ENCODE measurements at places on chromosomes 4 and X.

GRCh38 chrX:105725228-105725627 lies 97.1 kb upstream of the NRK start:
- no peak for DNase-seq

DNA sequence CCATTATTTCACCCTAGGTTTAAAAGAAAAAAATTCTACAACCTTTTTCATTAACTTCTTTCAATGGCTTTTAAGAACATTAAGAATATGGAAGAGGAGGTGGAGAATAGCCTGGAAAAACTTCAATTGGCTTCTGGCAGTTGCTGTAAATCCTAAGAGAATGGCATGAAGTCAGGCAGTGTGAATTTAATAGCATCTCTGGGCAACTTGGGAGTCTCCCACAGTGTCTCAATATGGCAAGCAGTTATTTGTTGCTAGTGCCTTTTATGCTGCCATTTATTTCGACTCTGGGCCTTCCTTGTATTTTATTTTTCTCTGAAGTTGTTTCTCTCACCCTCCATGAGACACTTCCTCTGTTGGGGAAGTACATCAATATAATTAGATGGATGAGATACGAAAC lies 322.1 kb downstream of the CBLL2 start:
- no peak for DNase-seq

DNA sequence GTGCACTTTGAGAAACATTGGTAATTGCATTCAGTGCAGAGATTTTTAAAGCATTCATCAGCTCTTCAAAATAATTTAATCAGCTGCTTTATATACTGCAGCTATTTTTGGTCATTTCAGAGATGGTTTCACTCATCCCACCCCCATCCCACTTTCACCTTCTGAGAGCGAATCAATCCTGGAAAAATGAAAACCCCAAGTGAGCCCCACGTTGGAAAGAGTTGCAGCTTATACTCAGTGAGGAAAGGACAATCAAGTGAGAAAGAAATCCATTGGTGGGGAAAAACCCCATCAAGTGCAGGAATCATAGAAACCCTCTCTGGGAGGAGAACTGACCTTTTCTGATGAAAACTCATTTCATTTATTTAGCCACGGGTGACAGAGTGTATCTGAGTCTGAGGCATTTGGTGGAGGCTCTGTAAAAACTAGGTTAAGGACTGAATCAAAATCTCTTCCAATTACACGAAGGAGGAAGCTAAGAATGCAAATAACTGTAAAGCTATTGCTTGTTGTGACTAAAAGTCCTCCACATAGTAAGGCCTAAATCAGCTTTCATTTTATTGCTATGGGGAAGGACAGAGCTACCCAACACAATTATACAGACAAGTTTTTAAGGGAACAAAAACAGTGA lies 240.4 kb upstream of the PGRMC2 start:
- DNase-seq, result no peak

DNA sequence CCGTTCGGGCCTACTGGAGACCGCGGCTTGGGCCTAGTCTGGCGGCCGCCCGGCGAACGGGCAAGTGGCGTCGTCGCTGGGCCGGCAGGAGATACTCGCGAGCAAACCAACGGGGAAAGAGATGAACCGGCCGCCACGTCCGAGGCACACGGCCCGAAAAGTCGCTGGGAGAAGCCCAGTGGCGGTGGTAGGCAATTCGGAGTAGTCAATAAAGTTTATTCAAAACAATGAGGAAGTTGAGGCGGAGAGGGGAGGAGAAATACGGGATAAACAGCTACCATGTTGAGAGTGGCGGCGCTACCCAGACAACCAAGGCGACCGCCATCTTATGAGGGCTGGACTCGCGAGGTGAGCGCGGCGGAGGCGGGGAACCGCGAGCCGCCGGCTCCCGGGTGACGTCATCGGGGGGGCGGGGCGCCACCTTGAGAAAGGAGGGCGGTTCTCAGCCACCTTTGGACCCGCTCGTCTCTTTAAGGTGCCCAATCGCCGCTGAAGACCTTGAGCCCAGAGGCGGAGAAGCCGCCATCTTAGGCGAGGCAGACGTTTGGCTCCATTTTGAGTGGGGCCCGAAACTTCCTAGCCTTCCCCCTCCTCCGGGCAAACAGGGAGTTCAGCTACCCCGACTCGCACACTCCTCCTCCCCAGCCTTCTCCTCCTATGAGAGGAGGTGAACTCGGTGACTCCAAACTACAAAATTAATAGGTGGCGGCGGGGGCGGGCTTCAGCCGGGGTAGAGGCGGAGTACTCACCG lies at the start of gene PHF8:
PHF8 (minus strand) TSS at position 348 of the 751 bp plus-strand sequence. CDS start 1,745 bp downstream, outside the sequence.
- DNase-seq, result peak; percentile 94

DNA sequence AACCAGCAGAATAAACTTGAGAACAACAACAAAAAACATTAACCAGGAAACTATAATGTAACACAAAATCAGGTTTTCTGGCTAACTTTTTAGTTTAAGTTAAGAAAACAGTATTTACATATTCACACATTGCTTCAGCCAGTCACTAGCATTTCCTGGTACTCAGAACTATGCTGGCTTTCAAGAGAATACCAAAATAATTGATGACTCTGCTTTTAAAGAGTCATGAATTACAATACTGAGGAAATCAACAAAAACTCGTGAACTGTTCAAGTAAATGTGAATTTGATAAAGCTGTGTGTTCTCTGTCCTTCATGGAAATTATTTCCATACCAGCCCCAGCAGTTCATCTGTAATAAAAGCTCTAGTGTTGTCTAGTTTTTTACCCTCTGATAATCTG lies 27.4 kb downstream of the PRSS12 start:
- DNase-seq, result no peak

GRCh38 chr4:20773144-20773997 lies 73.1 kb downstream of the PACRGL start:
- peak; percentile 9 for DNase-seq

GRCh38 chr4:187814737-187815465 lies 180.7 kb upstream of the ZFP42 start:
- DNase-seq, result no peak

DNA sequence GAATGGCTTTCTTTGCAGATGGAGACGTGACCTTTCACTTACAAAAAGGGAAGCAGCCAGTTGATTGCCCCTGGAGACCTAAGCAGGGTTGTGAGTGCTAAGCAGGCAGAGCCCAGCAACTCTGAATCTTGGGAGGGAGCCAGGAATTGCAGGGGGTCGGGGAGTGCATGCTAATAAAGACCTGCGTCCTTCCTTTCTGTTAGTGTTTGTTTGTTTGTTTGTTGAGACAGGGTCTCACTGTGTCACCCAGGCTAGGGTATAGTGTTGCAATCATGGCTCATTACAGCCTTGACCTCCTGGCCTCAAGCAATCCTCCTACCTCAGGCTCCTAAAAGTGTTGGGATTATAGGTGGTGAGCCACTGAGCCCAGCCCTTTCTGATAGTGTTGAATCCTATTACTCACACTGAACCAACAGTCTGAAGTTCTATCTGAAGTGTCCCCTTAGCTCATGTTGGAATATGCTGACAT lies 137.4 kb downstream of the CEP135 start:
- no peak for DNase-seq

DNA sequence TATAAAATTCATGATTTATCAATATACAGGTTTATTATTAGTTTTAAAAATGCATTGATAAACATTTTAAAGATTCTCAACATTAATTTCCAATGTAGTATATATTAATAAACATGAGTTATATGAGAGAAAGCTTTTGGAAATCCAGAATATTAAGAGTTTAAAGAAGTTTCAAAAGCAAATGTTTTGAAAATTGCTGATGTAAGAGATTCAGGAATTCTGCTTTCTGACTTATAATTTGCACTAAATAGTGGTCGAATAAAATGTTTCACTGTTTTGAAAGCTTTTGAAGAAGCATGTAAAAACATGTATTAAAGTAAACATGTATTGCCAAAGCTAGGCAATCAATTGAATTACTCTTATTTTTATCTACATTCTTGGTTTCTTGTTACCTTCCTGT lies 151.2 kb upstream of the CXorf51B start:
- DNase-seq, result no peak

- no peak for DNase-seq
Measured at GRCh38 chrX:3757510-3758025, 44.1 kb upstream of the PRKX start.

GRCh38 chr4:93183576-93183975 lies 645.0 kb upstream of the ATOH1 start:
- DNase-seq, result no peak

GRCh38 chrX:100895365-100896075 lies 21.4 kb upstream of the NOX1 start:
- peak; percentile 16 for DNase-seq

- no peak for DNase-seq
Measured at GRCh38 chrX:12949205-12949926, 25.5 kb upstream of the TMSB4X start.

DNA sequence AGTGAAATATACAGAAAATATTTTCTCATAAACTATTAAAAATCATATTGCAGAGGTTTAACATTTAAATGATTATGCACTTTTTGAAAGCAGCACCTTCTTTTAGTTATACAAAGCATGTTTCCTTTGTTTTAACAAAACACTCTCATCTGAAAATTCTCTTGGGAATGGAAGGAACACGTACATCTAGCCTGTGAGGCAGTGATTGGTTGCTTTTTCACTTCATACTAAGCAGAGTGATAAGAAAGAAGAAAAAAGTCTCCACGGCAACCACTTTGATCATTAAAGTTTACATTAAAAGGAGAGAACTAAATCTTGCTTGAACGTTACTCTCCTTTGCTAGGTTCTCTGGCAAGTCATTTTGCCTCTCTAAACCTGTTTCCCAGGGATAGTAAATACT lies 41.7 kb upstream of the H2AZ1 start:
- DNase-seq, result no peak

DNA sequence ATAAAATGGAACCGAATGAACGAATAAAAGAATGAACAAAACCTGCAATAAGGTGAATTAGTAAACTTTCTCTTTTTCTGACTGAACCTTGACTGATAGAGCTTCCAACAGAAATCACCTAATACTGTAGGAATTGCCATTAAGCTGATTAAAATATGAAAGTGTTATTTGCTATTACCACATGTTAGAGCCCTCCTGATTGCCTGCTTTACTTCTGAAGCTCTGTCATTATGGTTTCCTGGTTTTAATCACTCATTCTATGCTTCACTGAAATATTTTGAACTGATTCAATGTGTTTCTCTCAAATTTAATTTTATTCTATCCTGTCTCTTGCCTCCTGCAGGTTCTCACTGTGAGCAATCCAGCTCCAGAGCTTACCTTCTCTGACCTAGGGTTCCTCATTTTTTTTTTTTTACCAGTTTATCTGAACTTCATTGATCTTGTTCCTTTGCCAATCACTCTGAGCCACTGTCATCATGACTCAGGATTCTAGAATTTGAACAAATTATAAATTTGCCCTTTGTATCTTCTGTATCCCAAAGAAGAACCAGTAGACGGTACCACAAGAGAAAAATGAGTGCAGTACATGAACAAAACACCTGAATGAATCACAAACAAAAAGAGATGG lies 48.1 kb upstream of the UGT2B15 start:
- DNase-seq, result no peak

GRCh38 chr4:80989921-80990544 lies 40.5 kb upstream of the BMP3 start:
- DNase-seq, result no peak

DNA sequence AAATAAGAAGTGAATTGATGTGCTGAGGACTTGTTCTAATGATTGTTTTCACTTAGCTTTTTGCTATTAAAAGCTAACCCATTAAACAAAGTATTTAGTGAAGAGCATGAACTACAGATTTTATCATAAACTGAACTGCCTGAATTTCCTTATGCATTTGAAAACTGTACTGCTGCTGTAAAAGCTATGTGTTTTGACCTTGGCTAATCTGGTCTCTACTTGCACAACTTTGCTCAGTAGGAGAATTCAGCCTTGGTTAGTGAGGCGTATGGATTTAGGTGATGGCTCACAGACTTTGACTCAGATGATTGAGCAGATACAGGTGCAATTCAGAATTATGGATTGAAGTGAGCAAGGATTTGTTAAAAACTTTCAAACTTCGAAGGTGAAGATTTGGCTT lies 38.7 kb upstream of the FAT1 start:
- no peak for DNase-seq

DNA sequence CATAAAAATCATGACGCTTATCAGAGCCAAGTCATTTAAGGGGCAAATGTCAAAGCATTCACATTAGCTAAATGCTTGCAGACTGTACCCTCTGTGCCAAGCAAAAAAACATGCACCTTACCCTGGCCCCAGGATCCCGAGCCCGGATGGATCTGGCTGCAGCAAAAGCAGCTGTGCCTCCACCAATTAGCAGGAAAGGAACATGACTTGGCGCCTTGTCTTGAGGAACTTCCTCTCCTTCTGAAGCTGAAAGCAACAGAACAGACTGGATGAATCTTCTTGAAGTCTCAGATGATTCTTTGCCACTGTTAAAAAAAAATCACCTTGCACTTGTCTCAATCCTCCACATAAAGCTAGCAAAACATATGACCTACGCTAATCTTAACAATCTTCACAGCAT lies 18.0 kb downstream of the AIFM1 start:
- no peak for DNase-seq

GRCh38 chr4:183747931-183748670 lies 89.0 kb downstream of the TRAPPC11 start:
- DNase-seq, result no peak

DNA sequence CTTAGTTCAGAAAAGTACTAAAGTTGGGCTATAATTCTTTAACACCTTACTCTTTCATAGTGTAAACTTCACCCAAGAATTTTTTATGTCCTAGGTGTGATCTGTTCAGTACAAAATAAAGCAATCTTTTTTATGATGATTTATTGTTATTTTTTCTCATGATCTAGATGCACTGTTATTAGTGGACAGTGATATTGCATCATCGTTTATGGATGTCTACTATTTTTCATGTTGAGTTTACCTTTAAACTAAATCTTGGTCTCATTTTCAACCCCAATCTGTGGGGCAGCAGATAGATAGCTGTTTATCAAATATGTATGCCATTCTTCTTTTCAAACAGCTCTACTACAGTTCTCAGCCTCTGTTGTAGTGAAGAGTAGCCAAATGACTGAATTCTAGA lies 215.4 kb downstream of the UGT8 start:
- no peak for DNase-seq

- no peak for DNase-seq
Measured at GRCh38 chrX:24314019-24314635, at the start of gene SUPT20HL2. TSS of gene SUPT20HL2 (minus strand) at chrX:24314069. CDS start at chrX:24313315, 754 bp downstream.

GRCh38 chr4:176309046-176309445 lies 10.7 kb upstream of the SPCS3 start:
- DNase-seq, result no peak

- DNase-seq, result no peak
Measured at GRCh38 chr4:167989815-167990214, 102.5 kb upstream of the ANXA10 start.

GRCh38 chrX:48999030-48999429 lies 3.0 kb downstream of the GRIPAP1 start:
- DNase-seq, result no peak

DNA sequence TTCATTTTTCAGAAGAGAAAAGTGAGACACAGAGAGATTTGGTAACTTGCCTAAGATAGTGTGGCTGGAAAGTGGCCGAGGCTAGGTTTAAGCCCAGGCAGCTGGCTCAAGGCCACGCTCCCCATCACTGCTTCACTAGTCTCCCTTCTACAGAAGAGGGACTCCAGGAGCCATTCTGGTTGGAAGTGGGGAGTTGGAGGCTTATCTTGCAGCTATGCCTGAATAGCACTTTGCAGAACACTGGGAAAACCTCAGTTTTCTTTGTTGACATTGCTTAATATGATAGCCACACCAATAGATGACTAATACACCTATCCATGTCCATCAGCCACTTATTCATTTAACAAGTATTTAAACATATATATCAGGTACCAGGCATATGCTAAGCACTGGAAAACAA lies 18.5 kb downstream of the LRRC66 start:
- no peak for DNase-seq

GRCh38 chr4:105215609-105216313 lies 69.1 kb downstream of the TET2 start:
- no peak for DNase-seq

GRCh38 chrX:21978346-21978745 lies 37.8 kb downstream of the SMS start:
- DNase-seq, result no peak

Measured in stimulated activated CD4-positive, alpha-beta T cell treated with anti-CD3 and anti-CD28 coated beads, Interleukin-2, amount 100 ng/mL, for 24 hours (primary cell).